ENCODE measurements at places on chromosomes 6 and 20. TPM values are rescaled to one million over a fixed set of nuclear protein-coding genes. Genes with fewer than 3 reads are reported as not detected.

The STMND1 gene
- 1.8 TPM for total RNA-seq

The FOXP4 gene
- 50.4 TPM for total RNA-seq

GRCh38 chr6:30721198-30722024 lies 1.3 kb downstream of the TUBB start:
- DNase-seq = peak; percentile 91

The HTR1E gene
- total RNA-seq = not detected

GRCh38 chr20:50713657-50714101 lies 17.7 kb upstream of the PARD6B start:
- no peak for DNase-seq

DNA sequence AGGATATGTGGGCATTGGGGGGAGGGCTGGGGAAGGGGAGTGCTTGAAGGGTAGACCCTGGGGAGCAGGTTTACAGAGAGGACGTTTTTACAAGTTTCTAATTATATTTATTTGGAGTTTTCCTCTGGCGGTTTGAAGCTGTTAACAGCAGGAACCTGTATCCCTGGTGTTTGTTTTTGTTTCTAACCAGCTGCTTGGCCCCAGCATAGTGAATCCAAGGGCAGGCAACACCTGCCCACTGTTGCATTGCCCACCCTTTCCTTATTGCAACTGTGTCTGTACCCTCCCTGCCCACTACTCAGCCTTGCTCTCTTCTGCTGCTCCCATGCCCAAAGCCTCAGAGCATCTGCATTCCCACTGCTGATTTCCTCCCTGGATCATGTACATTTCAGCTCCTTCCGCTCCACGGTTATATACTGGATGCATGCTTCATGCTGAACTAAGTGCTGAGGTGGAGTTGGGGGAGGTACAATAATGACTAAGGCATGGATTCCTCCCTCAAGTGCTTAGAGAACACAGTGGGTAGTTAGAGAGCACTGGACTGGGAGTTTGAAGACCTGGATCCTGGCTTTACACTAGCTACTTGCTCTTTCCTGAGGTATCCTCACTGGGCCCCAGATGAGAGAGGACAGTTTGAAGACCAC lies 6.0 kb downstream of the SCUBE3 start:
- DNase-seq = no peak

GRCh38 chr6:36525346-36525745 lies 21.9 kb downstream of the STK38 start:
- DNase-seq = no peak

DNA sequence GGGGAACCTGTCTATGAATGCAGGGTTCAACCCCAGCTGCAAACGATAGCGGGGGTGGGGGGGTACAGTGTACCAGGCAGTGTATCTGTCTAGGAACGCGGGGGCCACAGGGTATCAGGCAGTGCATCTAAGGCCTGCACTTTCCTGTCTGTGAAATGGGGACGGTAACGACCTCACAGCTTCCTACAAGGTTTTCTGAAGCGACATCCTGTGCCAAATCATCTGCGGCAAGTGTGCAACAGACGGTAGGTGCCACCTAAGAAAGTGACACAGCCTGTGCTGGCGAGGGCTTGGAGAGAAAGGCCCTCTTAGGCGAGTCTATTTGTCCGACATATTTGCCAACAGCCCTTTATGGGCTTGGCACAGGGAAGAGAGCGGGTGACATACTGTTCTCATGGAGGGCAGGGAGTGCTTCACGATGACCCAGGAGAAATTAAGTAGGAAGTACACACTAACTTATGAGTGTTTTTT lies 3.8 kb downstream of the DIDO1 start:
- no peak for DNase-seq

The NNAT gene
- 3.3 TPM for total RNA-seq

- DNase-seq = no peak
Measured at GRCh38 chr20:51788822-51789221, 13.5 kb downstream of the SALL4 start.

The MCM3 gene
- 28.9 TPM for total RNA-seq

The C20orf202 gene
- not detected for total RNA-seq

DNA sequence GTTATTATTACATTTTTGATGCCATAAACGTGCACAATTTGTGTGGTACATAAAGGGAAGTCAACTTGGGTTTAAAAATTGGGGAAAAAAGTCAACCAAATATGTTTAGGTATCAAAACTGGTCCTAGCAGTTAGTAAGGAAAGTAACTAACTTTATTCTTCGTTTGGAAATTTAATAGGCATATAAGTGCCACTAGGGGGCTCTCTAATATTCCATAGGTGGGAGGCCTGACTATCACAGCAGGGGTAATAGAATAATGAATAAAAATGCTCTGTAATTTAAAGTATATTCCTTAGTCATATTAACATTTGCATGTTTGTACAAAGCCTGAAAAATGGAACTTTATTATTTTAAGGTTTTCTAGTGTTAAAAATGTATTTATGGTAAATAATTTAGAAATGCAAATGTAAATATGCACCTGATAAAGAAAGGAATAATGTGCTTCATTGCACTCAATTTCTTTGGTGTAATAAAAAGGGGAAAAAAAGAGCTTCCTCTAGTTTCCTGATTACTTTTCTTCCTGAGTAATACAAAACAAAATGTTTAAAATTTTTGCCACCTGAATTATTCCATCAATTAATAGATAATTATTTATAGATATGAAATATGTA lies 125.7 kb upstream of the HDAC2 start:
- no peak for DNase-seq

The NRSN1 gene
- 0.64 TPM for total RNA-seq

DNA sequence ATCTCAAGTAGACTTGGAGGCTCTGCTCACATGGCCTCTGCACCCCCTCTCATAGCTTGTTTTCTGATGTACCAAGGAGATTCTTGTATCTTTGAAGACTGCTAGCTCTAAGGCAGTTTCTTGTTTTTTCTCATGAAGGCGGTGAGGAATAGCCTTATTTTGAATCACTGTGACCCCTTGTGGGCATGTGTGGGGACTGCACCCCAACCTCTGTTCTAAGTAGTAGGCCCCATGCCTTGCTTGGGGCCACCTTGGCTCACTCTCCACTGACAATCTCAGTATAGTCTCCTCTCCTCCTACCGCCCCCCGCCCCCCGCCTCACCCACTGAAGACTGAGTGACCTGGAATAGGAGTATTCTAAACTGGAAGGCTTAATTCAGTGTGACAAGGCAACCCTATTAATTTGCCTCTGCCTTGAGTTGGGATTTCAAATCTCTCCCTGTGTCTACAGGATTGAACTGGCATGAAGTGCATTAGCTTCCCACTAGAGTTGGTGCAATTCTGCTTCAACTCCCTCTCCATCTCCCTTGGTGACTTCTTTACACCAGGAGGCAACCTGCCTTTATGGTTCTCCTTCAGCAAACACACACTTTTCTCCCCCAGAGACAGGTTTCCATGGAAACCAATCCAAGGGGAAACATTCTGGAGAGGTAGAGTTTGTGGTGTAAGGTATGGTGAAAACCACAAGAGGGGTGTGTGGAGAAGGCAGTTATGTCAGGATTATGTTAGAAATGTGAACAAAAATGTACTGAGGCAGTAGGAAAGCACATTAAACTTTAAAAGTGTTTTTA lies 75.4 kb upstream of the ECI2 start:
- DNase-seq = peak; percentile 64

- DNase-seq = no peak
Measured at GRCh38 chr6:163733061-163733460, 318.5 kb downstream of the QKI start.

DNA sequence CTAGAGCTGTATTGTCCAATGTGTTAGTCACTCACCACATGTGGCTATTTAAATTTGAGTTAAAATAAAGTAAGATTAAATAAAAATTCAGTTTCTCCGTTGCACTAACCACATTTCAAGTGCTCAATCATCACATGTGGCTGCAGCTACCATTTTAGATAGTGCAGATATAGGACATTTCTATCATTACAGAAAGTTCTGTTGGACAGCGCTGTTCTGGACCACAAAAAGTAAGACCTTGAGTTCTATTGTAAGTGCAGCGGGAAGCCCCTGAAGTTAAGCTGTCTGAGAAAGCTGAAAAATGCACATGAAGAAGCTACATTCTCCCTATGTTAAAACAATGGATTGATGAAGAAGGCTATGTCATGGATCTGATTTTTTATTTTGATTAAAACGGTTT lies 1.1 kb downstream of the ORC3 start:
- no peak for DNase-seq

The KCNB1 gene
- 0.37 TPM for total RNA-seq

The ECT2L gene
- total RNA-seq = not detected

The SLC22A7 gene
- total RNA-seq = not detected

The EDN1 gene
- 16.2 TPM for total RNA-seq

GRCh38 chr6:18187701-18188100 lies 32.5 kb downstream of the KDM1B start:
- DNase-seq = no peak

GRCh38 chr6:127515794-127516661 lies 3.1 kb downstream of the MTCL3 start:
- peak; percentile 31 for DNase-seq

- DNase-seq = no peak
Measured at GRCh38 chr20:48267860-48268633, 482.8 kb upstream of the SULF2 start.

- no peak for DNase-seq
Measured at GRCh38 chr6:15434823-15435380, 189.0 kb downstream of the JARID2 start.
